Islet precursor cell (in vitro differentiated cells): ENCODE measurements at places on chromosomes 6 and 20.

- no peak for DNase-seq
Measured at GRCh38 chr6:11525468-11526155, 11.9 kb upstream of the TMEM170B start.

- DNase-seq: no peak
Measured at GRCh38 chr20:35830264-35830663, 58.4 kb downstream of the PHF20 start.

DNA sequence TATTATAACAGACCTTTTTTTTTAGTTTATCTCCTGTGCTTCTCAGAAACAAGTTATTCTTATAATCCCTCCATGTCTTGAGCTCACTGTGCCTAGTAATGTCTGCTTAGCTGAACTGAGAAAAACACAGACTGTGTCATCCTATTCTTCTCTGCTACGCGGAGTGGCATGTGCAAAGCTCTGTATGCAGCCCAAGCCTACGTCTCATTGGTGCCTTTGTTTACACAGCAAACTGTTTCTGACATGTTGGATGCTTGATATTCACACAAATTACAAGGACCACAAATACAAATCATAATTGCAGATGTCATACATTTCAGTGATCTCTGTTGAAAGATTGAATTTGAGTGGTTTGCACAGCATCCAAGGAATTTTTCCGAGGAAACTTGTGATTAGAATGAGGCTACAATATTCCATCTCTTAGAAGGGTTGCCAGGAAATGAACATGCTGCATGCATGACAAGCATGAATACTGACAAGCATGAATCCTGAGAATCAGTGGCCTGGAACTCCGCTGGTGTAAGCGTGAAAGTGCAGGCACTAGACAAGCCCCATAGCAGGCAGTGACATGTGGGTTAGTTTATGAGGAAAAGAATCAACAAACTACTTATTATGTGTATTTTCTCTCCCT, 128.4 kb upstream of the SGK1 start:
- DNase-seq: no peak

- no peak for DNase-seq
Measured at GRCh38 chr6:26575494-26575939, 21.2 kb upstream of the ABT1 start.

DNA sequence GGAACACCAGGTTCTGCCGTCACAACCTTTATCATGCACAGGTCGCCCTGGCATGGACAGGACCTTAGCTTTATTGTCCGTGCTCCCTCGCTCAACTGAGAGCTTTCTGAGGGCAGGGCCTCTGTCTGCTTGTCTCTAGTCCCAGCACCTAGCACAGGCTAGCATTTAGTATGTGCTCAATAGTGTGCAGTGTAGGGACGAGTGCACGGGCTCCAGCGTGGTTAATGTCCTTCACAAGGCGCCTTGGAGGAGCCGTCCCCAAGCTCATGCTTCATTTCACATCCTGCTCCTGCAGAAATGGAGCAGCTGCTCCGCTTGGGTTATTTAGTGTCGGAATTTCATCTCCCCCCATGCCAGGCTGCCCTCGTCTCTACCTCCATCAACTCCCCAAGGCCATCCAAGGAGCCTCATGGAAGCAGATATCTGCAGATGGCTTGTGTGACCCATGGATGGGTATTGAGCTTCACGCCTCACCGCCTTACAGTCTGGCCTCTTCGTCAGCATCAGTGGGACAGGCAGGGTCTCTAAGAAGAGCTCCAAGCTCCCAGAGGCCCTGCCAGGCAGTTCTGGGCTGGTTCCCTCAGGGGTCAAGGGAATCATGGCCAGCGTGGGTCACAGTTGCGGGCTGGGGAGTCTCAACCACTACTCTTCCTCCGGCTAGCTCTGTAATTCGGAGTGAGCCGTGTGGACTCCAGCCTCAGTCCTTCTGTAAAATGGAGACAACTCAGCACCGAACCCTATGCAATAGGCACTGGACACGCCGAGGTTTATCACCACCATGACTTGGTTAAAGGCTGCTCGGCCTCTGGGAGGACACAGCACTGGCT, 60.8 kb upstream of the APCDD1L start:
- DNase-seq: no peak

- no peak for DNase-seq
Measured at GRCh38 chr6:159151266-159151855, 17.8 kb upstream of the FNDC1 start.

DNA sequence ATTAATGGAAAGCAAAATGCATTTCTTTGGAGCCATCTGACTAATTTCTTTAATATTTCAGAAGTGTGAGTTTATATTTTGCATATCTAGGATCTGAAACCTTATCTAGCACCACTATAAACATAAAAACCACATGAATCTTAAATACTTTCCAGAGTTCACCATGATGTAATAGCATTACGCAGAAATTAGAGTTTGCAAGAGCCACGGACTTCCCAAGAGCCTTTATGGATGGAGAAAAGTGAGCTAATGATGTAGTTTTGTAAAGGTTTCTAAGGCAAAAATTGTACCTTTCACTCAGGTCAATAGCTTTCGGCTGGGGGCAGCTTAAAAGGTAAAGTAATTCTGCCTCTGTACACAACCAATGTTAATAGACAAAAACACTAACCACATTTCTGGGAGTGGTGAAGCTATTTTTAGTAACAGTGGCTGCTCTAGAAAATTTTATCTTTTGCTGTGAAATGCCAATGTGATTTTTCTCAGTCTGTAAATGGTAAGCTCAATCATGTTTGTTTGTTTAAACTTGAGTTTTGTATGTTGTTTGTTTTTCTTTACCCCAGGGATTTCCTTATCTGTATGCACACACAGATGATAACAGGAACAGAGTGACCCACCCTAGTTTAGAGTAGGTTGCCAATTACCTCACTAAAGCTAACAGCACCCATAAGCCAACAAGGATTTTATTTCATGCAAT, 80.5 kb downstream of the FILIP1 start:
- DNase-seq: no peak

DNA sequence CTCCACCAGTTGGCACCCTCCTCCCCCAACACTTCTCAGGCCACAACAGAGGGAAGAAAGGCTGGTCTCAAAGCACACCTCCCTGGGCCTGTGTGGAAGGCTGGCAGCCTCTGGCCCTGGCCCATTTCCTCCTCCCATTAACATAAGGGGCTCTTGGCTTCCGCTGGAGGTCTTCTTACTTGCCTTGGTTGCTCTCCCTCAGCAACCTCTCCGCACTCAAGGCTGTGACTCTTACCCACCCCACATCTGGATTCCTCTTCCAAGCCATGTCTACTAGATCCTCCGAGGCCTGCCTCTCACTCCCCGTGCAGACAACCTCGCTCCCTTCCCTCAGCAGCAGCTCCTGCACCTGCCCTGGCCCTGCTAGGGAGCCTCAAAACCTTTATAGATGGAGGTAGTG, 112.2 kb upstream of the PRND start:
- DNase-seq: no peak

DNA sequence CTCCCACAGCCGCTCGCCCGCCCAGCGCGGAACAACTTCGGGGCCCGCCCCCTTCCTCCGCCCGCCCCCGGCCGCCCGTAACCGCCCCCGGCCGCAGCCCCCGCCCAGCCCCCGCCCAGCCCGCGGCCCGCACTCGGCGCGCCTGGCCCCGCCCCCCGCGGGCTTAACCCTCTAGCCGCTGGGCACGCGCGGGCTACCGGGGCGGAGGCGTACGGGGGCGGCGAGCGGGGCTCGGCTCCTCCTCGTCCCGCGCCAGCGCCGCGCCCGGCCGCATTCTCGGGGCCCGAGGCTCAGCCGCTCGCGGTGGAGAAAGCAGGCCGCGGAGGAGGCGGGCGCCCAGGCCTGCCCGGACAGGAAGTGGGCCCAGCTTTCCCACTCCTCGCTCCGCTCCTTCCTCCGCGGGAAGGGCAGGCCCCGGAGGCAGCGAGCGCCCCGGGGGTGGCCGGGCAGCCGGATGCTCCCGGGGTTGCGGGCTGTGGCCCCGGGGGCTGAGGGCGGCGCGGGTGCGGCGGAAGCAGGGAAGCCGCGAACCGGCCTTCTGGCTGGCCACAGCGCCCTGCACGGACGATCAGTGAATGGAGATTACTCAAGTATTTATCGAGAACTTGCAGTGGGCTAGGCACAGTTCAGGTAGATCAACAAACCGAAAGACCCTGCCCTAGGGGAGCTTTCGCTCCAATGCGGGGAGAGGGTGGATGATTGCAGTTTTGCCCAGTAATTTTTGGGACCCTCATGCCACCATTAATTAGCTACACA, at the start of gene TRAM2:
TRAM2 (minus strand) TSS at position 39 of the 756 bp plus-strand sequence. CDS start 145 bp downstream, outside the sequence.
- peak; percentile 91 for DNase-seq

- DNase-seq: no peak
Measured at GRCh38 chr6:31125162-31125561, 4.9 kb upstream of the CDSN start.

GRCh38 chr6:161228096-161228495, 45.8 kb downstream of the AGPAT4 start:
- no peak for DNase-seq

- no peak for DNase-seq
Measured at GRCh38 chr6:117317261-117317660, 51.9 kb downstream of the VGLL2 start.
